NCI-H2081 (cell line): ENCODE measurements at places on chromosomes 12 and 14.
A peak's percentile ranks its signal among the peaks of the same experiment; 100 is the strongest.

DNA sequence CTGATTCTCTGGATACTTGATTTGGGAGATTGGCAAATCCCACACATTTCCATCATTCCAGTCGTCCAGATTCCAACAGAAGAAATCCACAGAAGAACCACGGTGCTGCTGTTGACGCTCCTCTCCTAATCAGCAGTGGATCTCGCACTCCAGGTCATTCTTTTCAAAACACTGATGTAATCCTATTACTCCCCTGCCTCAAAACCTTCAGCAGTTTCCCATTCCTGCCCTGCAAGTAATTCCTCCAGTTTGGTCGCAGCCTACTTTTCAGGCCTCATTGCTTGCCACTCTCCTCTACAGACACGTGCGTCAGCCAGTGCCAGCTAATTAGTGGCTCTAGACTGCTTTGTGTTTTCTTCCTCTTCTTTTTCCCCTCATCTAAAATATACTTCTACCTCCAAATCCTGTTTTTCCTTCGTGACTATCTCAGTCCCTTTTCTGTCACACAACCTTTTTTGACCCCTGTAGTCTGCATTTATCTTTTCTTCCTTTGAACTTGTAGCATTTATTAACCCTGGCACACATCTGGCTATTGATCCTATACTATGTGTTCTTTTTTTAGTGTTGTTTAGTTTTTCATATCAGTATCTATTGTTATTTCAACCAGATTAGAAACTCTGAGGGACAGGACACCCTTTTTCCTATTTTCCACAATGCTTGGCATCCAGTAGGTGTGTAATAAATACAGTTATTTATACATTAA, 36.8 kb downstream of the PRORP start:
- DNase-seq, result no peak

DNA sequence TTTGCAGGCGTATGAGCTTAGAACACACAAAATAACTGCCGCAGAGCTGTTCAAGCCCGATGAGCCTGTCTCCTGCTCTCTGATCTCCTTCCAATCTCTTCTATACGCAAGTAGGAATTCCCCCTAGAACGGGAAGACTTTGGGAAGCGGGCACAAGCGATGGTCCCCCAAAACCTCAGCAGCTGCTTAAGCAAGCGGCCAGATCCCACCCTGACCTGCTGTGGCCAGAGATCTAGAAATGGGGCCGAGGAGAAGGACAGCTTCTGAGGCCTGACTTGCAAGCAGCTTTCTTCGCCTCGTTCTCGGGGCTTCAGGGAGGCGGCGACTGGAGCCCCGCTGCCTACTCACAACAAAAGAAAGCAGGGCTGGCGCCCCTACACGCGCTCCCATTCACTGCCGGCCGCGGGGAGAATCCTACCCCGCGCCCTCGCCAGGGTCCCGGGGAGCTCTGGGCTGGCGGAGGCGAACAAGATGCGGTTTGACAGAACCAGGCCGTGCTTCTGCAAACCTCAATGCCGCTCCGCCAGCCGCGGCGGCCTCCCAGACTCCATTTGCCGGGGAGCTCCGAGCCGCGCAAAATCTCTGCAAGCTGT, 922 bp downstream of the TBX5 start:
- no peak for DNase-seq

DNA sequence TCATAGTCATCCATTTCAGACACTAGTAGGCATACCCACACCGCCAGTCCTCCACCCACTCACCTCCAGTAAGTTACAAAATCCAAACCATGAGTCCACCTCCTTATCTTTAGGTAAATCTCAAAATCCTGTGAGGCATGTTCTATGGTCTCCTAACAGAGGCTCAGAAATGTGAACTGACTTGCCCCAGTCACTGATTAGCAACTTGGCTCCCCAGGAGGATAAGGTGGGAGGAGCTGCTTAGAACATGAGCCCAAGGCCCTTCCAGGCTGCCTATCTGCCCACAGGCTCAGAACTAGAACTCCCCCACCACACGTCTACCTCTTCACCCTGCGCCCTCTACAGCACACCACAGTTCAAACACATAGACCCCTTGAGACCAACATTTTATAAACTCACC, 19.9 kb downstream of the SETD3 start:
- DNase-seq, result no peak

GRCh38 chr12:67827820-67828383, 161.3 kb upstream of the IFNG-AS1 start:
- DNase-seq, result no peak

DNA sequence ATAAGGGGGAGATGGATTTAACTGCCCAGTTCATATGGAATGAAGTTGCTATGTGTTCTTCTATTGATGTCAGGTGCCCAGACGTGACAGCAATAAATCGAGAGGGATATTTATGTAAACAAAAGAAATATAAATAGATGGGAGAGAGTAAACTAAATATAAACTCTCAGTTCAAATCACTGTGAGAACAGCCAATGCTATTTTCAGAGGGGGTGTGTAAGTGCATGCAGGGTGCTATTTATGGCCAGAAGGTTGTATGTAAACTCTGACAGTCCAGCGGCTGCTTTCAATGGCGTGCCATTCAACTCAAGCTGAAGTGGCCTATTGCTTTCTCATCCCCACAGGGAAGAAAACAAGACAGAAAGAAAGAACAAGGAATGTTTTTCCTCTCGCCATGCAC, 127.2 kb downstream of the KCNA5 start:
- no peak for DNase-seq

DNA sequence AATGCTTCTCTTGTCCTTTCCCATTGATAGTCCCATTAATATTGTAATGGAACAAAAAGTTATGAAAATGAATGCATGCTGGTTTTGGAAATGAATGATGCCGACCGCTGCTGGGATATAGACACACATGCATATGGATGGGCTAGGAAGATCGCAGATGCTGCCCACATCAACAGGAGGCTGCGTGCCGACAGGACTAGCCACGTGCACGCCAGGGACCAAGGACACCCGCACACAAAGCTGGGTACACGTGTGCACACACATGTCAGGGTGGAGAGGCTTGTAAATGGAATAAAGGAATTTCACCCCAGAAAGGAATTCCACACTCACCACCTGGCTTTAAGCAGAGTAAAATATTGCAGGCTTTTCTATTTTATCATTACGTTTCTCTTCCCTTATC, 153.8 kb upstream of the VASH1 start:
- no peak for DNase-seq

DNA sequence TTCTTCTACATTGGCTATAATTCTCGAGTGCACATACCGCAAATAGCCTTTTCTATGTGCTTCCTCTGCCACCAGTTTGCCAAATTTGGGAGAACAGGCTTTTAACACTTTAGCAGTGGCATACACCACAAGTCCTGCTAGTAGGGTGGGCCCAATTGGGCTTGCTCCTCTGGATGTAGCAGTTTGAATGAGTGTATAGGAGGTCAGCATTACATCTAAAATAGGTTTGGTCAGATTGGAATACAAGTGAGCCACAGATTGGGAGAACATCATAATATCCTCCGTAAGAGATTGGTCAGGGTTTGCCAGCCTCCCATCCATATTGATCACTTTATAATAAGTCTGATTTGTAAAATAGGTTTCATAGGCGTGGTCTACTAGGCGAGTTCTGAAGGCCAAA, 902 bp downstream of the ABCD2 start:
- DNase-seq, result no peak

DNA sequence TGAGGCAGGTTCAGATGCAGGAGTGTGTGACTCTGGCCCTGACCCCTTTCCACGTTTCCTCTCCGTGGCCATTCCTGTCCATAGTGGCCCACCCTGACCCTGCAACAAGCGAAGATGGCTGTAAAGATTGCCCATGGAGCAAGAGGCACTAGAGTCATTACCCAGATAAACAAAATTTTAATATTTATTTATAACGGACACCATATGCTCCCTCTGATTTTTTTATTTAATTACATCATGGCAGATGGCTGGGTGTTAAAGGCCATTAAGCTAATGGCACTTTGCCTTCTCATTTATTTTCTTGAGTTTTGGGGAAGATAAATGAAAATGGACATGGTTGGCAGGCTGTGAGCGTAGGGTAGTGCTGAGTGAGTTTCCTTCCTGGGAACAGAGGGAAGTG, 58.7 kb downstream of the WSCD2 start:
- DNase-seq, result no peak

DNA sequence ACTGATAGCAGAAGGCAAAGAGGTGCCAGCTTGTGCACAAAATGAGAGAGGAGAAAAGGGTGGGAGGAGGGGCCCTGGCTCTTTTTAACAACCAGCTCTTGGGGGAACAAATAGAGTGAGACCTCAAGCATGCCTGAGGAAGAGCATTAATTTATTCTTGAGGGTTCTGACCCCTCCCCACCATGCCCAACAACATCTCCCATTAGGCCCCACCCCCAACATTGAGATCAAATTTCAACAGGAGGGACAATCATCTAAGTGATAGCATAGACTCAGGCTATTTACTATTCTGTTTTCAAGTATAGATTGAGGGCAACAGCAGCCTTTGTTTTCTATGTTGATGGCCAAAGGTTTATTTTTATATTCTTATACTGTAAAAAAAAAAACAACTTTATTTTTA, 59.7 kb downstream of the FUT8 start:
- no peak for DNase-seq

DNA sequence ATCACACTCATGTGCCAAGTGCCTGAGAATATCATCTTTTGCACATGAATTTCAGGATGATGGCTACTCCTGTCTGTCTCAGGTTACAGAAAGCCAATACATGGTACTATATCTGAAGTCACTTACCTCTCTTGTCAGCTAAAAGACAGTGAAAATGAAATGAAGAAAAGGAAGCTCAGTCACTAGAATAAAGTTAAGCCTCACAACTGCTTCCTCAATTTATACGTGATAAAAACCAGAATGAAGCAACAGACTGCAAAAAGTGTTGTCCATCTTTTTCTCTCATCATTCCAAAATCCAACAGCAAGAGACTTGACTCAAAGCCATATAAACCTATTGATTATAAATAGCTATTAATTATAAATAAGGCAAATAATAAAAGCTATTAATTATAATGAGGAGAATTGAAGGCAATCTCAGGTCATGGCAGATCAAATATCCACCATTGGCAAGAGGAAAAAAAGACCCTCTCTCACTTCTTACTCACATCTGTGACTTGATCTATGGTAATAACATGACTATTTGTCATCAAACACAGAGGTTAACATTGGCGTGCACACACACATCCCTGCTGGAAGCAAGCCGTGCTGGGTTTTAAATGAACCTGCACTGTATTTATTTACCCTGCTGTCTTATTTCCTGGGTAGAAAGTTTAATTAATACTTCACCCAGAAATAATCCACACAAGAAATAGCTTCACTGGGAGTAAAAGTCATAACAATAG, 10.0 kb downstream of the NIN start:
- DNase-seq, result no peak

DNA sequence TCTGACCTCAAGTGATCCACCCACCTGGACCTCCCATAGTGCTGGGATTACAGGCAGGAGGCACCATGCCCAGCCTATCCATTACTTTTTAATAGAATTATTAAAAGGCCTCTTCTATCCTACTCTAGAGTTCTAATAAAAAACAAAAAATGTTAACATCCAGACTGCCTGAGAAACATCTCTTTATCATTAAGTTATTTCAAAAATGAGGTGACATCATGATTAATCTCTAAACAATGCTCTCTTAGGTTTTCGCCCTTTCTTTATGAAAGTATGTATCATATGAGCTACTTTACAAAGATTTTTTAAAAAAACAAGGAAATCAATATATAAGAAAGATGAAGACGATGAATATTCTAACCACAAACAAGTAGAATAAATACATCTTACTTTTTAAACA, 52.6 kb downstream of the FGD6 start:
- DNase-seq, result no peak

DNA sequence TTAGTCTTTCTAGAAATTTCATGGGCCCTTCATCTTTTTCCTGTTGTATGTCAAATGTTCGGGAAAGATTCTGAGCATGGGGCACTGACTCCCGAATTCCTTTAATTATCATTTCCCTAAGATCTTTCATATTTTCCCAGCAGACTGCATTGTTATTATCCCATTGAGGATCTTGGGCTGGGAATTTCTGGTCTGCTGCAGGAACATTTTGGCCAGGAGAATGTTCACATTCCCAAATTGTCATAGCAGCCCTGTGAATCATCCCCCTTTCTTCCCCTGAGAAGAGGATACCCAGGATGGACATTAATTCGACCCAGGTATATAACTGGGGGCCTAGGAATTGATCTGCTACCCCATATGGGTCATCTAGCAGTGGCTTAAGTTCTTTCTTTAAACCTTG, 112.5 kb downstream of the RIN3 start:
- no peak for DNase-seq

DNA sequence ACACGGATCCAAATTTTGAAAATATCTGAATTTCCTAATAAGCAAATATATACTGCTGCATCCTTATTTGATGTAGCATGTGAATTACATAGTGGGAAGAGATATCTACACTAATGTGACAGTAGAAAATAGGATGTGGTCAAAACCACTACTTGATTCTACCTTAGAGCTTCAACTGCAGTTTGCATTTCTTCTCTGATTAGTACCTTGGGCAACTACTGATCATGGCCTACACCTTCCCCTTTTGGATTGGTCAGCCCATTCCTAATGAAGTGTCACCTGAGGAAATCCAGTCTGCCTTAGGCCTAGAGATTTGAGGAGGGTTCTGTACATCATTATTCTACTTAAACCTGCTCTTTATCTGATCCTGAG, 10.7 kb downstream of the LLPH start:
- no peak for DNase-seq

GRCh38 chr12:132543298-132544079, 53.5 kb downstream of the FBRSL1 start:
- DNase-seq, result no peak

DNA sequence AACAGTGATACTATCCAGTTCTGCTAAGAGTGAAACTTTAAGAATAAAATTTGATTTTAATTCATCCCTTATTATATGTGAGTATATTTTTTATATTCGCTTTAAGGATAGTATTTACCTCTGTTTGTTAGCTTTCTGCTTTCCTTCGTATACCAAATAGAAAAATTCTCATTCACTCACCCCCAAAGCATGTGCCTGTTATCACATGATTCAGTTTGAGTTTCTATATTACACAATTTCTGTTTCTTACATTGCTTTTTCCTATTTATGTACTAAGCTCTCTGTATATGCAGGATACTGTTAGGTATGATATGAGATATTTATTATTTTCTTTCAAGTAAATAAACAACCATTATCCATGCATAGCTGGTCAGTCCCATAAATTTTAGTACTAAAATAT, 275.2 kb downstream of the FBXL14 start:
- no peak for DNase-seq

DNA sequence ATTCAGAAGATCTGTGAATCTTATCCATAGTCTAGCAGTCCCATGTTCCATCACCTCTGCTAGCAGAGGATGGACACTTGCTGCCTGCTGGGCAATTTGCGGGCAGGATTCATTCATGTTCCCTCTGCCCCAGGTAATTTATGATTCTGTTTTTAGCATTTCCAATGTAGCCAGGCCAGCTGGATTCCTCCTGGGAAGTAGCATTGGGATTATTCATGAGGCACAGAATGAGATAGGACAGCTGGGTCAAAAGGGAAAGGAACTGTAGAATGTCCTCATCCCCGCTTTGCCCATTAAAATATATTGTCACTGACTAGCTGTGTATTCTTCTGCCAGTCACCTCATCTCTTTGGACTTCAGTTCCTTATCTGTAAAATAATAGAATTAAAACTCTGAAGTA, 68.7 kb downstream of the SLC35F4 start:
- DNase-seq, result no peak

- no peak for DNase-seq
These were observed 1.2 kb upstream of the MAPKAPK5 start for GRCh38 chr12:111840807-111841206.

- no peak for DNase-seq
These were observed 53.3 kb downstream of the BEGAIN start for GRCh38 chr14:100533656-100534485.

GRCh38 chr12:101759396-101760047, 20.3 kb upstream of the SYCP3 start:
- DNase-seq, result peak; percentile 12
